ENCODE measurements at places on chromosomes 1 and 21.

DNA sequence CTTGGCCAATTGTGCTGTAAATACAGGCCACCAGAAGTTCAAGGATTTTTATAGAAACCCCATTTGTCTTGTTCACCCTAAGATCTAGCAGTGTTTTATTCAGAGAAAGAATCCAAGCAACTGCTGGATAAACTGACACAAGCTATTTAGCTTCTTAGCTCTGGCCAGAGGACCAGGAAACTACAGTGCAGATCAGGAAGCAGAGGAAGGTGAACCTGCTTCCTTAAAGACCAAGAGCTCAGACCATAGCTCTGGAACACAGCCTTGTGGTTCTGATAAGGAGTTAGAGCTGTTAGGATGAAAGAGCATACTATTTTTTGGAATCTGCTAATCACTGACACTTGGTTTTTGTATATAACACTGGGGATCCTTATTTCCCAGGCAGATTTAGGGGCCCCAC, 5.2 kb upstream of the CCDC17 start:
- no peak for DNase-seq

GRCh38 chr1:15417059-15417934, 7.6 kb downstream of the EFHD2 start:
- DNase-seq, result no peak

DNA sequence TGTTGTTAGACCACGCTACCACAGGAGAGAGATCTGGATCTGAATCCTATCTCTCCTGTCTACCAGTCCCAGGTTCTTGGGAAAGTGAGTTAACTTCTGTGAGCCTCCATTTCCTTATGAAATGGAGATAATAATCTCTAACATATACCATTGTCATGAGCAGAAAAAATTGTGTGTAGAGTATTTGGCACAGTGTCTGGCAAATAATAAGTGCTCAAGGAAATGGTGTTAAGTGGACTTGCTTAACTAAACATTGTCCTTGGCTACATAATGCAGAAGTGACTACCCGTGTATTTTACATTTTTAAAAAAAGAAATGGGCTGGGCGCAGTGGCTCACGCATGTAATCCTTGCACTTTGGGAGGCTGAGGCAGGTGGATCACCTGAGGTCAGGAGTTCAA, 217.4 kb downstream of the KCNH1 start:
- DNase-seq, result no peak

- no peak for DNase-seq
These were observed 44.8 kb downstream of the OLFML3 start for GRCh38 chr1:114024049-114024448.

- DNase-seq, result no peak
These were observed 27.5 kb downstream of the EDN2 start for GRCh38 chr1:41456847-41457540.

GRCh38 chr1:62964141-62964540, 180.2 kb downstream of the ATG4C start:
- no peak for DNase-seq

DNA sequence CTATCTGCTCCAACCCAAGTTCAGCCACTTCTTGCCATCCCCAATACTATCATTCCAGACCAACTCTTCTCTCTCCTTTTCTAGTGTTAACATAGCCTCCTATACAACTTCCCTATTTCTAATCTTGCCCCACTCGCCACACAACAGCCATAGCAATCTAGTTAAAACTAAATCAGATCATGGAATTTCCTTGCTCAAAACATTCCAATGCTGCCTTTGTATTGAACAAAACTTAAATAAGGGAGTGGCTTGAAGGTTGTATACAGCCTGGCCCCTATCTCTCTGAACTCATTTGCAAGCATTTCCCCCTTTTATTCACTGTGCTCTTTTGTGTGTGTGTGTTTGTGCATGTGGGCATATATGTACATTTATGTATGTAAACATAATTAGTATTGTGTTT, 118.1 kb upstream of the SGIP1 start:
- no peak for DNase-seq

DNA sequence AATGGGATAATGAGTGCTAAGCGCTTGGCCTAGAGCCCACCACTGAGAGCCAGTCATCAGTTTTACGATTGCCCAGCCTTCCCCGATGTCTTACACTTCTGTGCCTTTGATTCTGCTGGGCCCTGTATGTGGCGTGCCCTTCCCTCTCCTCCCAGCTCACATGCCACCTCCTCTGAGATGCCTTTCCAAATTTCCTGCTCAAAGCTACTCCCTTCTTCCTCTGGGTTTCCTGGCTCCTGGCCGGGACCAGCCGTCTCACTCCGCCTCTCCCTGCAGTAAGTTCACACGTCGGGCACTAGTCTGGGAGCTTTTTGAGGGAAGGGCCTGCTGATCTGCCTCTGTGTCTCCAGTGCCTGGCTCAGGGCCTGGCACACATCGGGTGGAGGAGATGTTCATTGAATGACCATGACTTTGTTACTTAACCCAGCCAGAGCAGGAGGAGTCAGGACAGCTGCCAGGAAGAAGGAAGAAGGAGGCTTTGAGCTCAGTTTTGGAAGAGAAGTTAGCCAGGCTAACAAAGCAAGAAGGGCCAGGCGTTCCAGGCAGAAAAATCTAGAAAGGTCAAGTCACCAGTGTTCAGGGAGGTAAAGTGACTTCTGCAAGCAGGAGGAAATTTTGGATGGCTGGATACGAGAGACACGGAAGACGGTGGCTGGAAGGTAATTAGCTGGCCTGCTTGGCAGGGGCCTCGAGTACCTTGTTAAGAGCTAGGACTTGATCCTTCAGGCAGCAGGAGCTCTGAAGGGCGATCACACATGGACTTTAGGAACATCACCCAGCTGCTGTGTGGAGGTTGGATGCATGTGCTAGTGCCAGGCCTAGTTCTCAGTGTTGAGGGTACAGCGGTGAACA, 63.6 kb downstream of the EPHB2 start:
- DNase-seq, result peak; percentile 49

DNA sequence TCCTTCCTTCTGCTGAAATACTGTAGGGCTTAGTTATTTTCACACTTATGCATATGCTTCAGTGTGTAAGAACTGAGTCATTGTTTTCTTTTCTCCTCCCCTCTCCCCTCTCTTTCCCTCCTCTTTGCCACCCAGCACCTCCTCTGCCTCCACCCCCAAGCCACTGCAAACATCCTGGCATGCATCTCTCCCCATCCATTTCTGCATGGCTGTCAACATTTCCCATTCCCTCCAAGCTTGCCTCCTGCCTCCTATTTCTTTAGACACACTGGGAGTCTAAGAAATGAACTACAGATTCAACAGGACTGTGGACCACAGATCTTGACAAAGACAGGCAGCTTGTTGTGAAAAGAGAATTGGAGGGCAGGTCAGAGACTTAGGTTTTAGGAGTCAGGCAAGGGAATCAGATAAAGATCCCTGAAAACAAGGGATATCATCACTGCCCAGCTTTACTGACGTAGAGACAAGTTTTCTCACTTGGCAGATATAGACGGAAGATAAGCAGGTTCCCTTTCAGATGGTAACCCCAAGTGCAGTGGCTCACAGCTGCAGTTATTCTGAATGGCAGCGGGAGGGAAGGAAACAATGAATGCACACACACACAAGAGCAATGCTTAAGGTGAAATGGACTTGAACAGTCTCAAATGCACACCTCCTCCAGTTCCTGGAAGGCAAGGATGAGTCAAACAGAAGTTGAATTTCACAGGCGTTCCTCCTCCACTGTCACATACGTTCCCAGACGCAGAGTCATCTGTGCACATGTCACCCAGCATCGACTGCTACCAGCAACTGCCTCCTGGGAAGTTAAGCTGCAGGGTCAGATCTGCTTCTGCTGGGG, 56.1 kb downstream of the HIVEP3 start:
- no peak for DNase-seq

DNA sequence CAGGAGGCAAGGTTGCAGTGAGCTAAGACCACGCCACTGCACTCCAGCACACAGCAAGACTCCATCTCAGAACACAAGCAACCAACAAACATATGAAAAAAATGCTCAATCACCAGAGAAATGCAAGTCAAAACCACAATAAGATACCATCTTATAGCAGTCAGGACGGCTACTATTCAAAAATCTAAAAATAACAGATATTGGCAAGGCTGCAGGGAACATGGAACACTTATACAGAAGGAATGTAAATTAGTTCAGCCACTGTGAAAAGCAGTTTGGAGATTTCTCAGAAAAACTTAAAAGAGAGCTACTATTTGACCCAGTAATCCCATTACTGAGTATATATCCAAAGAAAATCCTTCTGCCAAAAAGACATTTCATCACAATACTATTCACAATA, 27.6 kb upstream of the POGK start:
- DNase-seq, result peak; percentile 81
